ENCODE measurements at places on chromosomes 5 and 9. TPM values are rescaled to one million over a fixed set of nuclear protein-coding genes. Genes with fewer than 3 reads are reported as not detected.

WDR31 gene
- 2.4 TPM for total RNA-seq

PTPRD gene
- total RNA-seq: 0.10 TPM

PRSS3 gene
- not detected for total RNA-seq

- H3K27me3 ChIP-seq: no peaks in the 10 kb centered on the region
- no peak overlapping the region for H3K4me3 ChIP-seq
- no peak overlapping the region for H3K27ac ChIP-seq
- no peak for DNase-seq
- H3K36me3 ChIP-seq: peaks cover 42% of the 10 kb centered on the region
Measured at GRCh38 chr5:131654776-131655175, 19.7 kb upstream of the RAPGEF6 start.

GRCh38 chr5:43043400-43043756, 3.3 kb upstream of the ANXA2R start:
- no peaks in the 10 kb centered on the region for H3K27me3 ChIP-seq
- H3K4me1 ChIP-seq: peaks cover 29% of the 10 kb centered on the region
- peak overlapping the region; percentile 96 for H3K27ac ChIP-seq
- H3K4me3 ChIP-seq: peak overlapping the region; percentile 94

GRCh38 chr5:133461796-133462516, 150.4 kb downstream of the FSTL4 start:
- no peaks in the 10 kb centered on the region for H3K27me3 ChIP-seq
- no peak overlapping the region for H3K27ac ChIP-seq
- DNase-seq: no peak
- no peaks in the 10 kb centered on the region for H3K36me3 ChIP-seq
- H3K4me3 ChIP-seq: no peak overlapping the region

DNA sequence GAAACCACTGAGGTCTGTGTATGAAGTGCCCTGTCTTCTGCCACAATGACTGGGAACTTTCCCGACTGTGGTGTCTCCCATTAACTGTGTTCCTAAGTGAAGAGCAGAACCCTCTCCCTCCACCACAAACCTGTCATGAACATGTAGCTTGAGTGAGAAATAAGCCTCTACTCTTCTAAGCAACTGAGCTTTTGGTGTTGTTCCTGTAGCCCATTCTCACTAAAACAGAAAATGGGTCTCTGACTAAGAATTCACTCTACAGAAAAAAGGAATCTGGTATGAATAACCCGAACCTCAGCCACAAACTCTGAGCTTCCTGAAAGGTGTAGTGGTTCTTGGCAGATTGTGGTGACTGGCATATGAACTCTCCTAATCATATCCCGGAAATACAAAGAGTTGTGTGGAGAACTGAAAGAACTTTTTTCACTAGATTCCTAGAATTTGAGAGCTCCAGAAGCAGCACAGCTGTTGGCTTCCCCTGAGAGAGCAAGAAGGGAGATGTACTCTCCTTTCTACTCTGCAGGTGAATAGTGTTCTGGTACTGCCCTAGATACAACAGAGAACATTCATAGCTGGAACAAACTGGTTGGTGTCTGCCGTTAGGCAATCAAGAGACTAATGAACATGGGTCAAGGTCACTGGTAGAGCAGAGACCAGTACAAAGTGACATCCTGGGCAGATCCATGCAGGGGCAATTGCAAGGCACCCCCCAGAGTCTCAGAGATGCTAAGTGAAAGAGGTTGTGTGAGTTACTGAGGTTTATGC, 283.8 kb downstream of the PDE4D start:
- H3K4me1 ChIP-seq: peaks cover 10% of the 10 kb centered on the region
- no peak overlapping the region for H3K4me3 ChIP-seq
- H3K36me3 ChIP-seq: no peaks in the 10 kb centered on the region
- peak; percentile 15 for DNase-seq

GRCh38 chr5:65823845-65824445, 101.9 kb downstream of the NLN start:
- no peaks in the 10 kb centered on the region for H3K27me3 ChIP-seq
- H3K4me1 ChIP-seq: peaks cover 12% of the 10 kb centered on the region
- H3K36me3 ChIP-seq: no peaks in the 10 kb centered on the region
- DNase-seq: no peak

GRCh38 chr5:531101-531748, 7.0 kb upstream of the SLC9A3 start:
- no peaks in the 10 kb centered on the region for H3K36me3 ChIP-seq
- H3K4me3 ChIP-seq: no peak overlapping the region
- peaks cover 24% of the 10 kb centered on the region for H3K4me1 ChIP-seq

DNA sequence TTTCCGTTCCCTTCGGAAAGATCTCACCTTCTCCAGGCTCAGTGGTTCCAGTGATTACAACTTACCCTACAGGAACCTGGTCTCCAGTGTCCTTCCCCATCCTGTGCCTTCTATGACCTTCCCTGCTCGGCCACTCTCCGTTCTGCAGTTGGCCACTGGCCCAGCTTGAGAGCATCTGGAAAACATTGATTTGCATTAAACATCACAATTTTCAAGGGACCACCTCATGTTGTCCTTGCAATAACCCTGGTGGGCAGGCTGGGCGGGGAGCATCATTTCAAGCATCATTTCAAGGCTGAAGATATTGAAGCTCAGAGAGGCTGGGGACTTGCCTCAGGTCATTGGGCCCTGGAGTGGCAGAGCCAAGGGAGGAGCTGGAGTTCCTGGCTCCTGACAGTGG, 177.4 kb downstream of the SEC61B start:
- no peak overlapping the region for H3K27ac ChIP-seq
- no peak overlapping the region for H3K4me3 ChIP-seq
- peaks cover 1% of the 10 kb centered on the region for H3K27me3 ChIP-seq

- no peak for DNase-seq
- no peak overlapping the region for H3K4me3 ChIP-seq
- peaks cover 2% of the 10 kb centered on the region for H3K27me3 ChIP-seq
- no peaks in the 10 kb centered on the region for H3K36me3 ChIP-seq
Measured at GRCh38 chr5:11007269-11007870, 246.3 kb upstream of the DAP start.

GRCh38 chr9:112315331-112316257, 17.8 kb downstream of the PTBP3 start:
- DNase-seq: no peak
- H3K4me3 ChIP-seq: no peak overlapping the region
- peaks cover 5% of the 10 kb centered on the region for H3K36me3 ChIP-seq
- H3K4me1 ChIP-seq: peaks cover 63% of the 10 kb centered on the region

GRCh38 chr9:38039907-38040682, 28.9 kb downstream of the SHB start:
- no peak overlapping the region for H3K27ac ChIP-seq
- H3K4me1 ChIP-seq: peaks cover 2% of the 10 kb centered on the region
- no peak for DNase-seq
- no peaks in the 10 kb centered on the region for H3K27me3 ChIP-seq
- no peak overlapping the region for H3K4me3 ChIP-seq

DNA sequence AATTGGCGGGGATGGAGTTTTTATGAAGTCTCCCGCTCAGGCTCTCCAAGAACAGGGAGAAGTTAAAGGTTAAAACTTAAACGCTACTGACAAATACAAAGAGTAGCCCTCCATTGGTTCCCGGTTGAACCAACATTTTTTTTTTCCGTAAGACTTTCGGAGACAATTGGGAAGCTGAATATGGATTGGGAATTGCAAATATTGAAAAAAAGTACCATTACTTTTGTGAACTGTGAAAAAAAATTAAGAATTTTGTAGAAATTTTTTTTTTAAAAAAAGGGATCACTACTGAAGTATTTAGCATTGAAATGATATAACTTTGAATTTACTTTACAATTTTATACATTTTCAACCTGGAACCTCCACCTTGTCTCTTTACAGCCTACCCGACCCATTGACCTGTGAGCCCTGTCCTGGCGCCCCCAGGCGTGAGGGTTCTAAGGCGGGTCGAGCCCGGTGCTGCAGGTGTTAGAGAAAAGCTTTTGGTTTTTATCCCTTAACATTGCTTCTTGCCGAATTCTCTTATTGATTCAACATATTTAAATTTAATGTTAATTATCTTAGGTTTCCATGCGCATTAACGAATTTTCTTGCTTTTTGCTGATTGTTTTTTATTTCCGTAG, 448 bp upstream of the ZNF782 start:
- no peak for DNase-seq
- H3K27ac ChIP-seq: no peak overlapping the region
- peaks cover 12% of the 10 kb centered on the region for H3K36me3 ChIP-seq
- peaks cover 5% of the 10 kb centered on the region for H3K27me3 ChIP-seq

DNA sequence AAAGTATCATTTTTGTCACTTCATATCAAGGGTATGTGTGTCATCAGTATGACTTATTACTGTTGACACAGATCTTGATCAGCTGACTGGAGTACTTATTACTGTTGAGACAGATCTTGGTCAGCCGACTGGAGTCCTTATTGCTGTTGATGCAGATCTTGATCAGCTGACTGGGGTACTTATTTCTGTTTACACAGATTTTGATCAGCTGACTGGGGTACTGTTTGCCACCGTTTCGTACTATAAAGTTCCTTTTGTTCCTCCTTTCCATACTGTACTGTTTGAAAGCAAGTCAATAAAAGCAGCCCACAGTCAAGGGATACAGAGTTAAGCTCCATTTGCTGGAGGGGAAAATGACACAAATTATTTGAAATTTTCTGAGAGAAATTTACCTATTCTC, 347.3 kb downstream of the CDH12 start:
- DNase-seq: no peak
- H3K36me3 ChIP-seq: no peaks in the 10 kb centered on the region
- no peak overlapping the region for H3K27ac ChIP-seq
- no peaks in the 10 kb centered on the region for H3K27me3 ChIP-seq
- H3K4me1 ChIP-seq: no peaks in the 10 kb centered on the region

DNA sequence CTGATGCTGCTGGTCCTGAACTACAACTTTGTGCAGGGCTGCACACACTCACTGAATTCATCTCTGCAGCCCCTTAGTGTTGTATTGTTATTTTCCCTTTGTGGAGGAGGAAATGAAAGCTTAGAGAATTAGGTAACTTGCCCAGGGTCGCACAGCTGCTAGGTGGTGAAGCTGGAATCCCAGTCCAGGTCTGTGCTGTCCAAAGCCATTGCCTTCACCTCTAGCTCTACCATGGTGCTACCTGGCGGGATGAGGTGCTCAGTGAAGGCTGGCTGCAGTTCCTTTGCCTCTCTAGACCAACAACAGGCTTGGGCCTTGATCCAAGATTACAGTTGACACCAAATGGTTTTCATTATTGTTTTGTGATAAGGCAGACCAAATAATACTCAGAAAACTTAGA, 177.8 kb upstream of the PITX1 start:
- no peak overlapping the region for H3K27ac ChIP-seq
- DNase-seq: no peak
- H3K27me3 ChIP-seq: peaks cover 6% of the 10 kb centered on the region
- no peak overlapping the region for H3K4me3 ChIP-seq

DNA sequence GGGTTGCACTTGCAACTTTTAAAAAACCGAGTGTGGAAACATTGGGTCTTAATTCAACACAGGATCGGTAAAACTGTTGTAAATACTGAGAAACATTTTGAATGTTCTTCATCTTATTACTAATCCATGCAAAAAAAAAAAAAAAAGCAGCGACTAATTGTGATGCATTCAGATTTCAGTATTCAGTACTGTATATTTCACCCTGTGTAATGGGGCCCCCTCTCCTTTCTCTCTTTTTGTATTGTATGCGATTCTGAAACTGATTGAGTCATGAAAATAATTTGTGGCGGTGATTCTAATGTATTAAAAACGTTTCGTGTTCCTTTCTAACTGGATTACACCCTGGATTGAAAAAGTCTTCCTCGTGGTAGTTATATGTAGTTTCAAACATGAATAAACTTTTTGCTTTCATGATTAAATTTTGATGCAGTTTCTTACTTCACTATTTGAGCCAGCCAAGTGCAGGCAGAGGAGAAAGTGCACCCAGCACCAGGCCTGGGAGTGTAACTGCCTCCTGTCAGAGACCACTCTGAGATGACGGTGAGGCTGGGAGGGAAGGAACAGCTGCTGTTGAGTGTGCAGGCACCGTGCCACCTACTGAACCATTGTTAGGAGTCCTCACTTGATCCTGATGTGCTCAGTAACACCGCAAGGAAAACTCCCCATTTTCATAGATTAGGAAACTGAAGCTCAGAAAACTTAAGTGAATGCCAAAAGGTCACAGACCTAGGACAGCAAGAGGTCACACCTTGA, 220.0 kb downstream of the PBX3 start:
- peaks cover 15% of the 10 kb centered on the region for H3K4me1 ChIP-seq
- H3K36me3 ChIP-seq: peaks cover 3% of the 10 kb centered on the region
- H3K27me3 ChIP-seq: no peaks in the 10 kb centered on the region
- no peak overlapping the region for H3K27ac ChIP-seq

DNA sequence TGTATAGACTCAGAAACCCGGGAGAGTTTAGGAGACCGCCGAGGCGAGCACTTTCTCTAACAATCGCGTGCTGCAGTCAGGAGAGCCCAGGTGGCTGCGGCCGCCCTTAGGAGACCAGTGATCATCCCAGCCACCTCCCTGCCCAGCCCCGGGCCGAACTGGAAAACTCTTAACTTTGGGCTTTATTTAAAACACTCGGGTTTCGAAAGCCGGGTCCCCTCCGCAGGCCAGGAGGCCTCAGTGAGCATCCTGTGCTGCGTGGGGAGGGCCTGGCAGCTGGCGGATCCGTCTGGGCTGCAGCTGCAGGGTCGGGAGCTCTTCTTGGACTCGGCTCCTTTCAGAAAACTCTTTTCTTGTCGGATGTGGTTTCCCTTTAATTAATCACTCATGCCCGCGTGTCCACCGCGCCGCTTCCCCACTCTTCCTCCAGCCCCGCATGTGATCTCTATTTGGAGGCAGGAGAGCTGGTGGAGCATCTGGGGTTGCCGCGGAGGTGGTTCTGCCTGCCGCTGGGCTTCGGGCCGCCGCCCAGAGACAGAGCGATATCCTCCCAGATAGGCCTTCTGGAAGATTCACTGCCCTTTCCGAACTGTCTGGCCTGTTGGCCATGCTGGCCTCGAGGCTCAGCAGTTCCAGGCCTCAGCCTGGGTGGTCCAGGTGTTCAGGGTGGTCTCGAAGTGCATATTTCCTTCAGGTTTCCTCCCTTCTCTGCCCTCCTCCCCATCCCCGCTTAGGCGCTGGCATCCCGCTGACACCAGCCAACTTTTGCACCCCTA, 59.5 kb downstream of the TMEM174 start:
- H3K27ac ChIP-seq: no peak overlapping the region
- no peaks in the 10 kb centered on the region for H3K36me3 ChIP-seq
- peak overlapping the region; percentile 8 for H3K4me3 ChIP-seq
- H3K27me3 ChIP-seq: peaks cover 66% of the 10 kb centered on the region
- H3K4me1 ChIP-seq: peaks cover 23% of the 10 kb centered on the region

DNA sequence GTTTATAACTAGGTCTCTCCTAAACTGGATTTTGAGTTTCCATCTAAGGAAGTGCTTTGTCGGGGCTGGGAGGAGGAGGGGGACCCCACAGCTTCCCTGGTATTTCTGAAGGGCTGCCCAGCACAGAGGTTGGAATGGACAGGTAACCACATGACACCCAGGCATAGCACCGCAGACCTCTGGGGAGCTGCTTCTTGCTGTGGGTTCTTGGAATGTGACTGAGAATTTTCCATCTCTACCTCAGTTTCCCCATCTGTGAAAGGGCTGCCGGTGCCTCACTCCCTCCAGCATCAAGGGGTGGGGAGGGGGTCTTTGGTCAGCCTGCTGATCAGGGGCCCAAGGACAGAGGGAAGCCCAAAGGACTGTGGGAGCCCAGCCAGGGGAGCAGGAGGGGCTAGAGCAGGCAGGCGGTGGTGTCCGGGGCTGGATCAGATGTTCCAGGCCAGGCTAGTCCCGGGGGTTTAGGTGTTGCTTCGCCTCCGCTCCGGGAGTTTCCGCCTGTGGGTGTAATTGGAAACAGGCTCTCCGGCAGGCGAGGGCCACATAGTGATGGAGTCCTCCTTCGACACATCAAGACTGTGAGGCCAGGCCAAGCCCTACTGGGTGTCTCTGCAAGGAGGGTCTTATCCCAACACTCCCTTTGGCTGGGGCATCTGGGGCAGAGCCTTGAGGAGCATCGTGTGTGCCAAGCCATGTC, 3.3 kb downstream of the OLFML2A start:
- no peak overlapping the region for H3K4me3 ChIP-seq
- H3K27me3 ChIP-seq: peaks cover 19% of the 10 kb centered on the region
- H3K27ac ChIP-seq: no peak overlapping the region
- DNase-seq: no peak
- H3K4me1 ChIP-seq: peaks cover 8% of the 10 kb centered on the region
- no peaks in the 10 kb centered on the region for H3K36me3 ChIP-seq
